LHCN-M2 (cell line): ENCODE measurements at places on chromosomes 7 and 10. TPM values are rescaled to one million over a fixed set of nuclear protein-coding genes. Genes with fewer than 3 reads are reported as not detected.
A peak's percentile ranks its signal among the peaks of the same experiment; 100 is the strongest.

- DNase-seq = no peak
These were observed 148.3 kb downstream of the NRP1 start for GRCh38 chr10:33186150-33186549.

DNA sequence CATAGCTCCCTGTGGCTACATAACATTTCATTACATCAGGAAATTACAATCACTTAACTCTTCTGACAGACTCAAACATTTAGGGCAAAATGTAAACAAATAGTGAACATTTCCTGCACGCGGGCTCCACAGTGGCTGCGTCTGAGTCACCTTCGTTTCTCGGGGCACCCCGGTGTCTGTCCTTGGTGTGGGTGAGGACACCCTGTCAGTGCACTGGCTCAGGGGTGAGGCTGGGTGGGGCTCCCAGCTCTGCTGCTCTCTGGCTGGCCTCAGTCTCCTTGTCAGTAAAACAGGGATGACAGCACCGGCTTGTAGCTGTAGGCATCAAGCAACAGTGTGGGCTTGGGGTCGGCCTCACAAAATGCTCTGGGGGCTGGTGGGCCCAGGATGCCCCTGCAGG, 237.1 kb upstream of the SHH start:
- DNase-seq = no peak

The KLLN gene
- total RNA-seq = 0.77 and 0.92 TPM in 2 replicates

DNA sequence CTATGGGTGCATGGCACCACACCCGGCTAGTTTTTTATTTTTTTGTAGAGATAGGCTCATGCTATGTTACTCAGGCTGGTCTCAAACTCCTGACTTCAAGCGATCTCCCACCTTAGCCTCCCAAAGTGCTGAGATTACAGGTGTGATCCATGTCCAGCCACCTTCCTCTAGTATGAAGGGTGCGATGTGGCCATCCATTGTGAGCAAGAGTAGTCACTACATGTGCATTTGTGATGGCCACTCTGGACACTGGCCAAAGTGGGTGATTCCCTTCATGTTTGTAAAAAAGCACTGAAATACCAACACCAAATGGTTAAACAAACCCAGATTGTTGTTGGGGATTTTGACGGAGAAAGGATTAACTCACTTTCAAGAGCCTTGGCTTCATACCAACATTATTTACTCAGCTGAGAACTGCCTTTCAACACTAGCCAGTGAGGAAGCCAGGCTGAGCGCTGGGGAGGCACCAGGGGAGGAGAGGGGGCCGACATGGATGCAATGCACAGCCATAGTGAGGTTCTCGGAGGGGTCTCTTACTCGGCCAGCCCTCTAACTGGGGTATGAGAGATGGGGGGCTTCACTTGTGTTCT, 198.1 kb upstream of the LYZL2 start:
- DNase-seq = peak; percentile 48
